ENCODE measurements at places on chromosomes 3 and 15.

GRCh38 chr3:190552969-190553759, 39.3 kb downstream of the IL1RAP start:
- no peak for DNase-seq

DNA sequence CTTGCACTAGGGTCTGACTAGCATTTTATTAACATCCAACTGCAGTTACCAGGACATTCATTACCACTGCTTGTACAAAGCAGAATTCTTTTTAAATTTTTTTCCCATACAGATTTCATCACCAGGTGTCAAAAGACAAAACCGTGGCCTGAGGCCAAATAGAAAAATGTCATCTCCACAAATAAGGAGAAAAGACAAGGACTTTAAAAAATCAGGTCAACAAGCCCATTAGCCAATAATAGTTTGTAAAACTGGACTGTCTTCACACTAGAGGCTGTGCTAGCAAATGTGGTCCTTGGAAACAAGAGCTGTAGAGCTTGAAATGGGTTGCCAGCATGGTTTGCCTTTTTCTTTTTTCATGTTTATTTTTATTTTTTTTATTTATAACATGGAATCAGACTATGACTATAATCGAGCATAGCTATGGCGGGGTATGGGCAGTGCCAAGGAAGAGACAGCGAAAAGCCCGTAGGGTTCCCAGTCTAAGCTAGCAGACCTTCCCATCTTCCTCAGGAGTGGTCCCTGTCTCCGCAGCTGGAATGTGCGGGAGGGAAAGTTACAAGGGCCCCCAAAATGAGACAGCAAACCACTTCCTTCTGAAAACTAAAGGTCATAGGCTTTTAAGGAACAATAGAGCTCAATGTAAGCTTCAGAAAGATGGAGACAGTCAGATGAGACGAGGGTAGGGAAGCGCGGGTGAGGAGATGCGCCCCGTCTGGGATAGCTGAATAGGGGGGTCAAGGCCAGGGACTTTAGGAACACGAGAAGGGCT, 1.5 kb downstream of the PTPN9 start:
- DNase-seq = no peak

GRCh38 chr3:49880581-49881315, 11.0 kb upstream of the CAMKV start:
- DNase-seq = no peak

- DNase-seq = peak; percentile 23
These were observed at the start of gene UTS2B for GRCh38 chr3:191329654-191330529. TSS of gene UTS2B (minus strand) at chr3:191330526. CDS start at chr3:191282189, 48,337 bp downstream.

- DNase-seq = no peak
These were observed 638.2 kb upstream of the NAALADL2 start for GRCh38 chr3:174220775-174221554.
